ENCODE measurements at places on chromosomes 11 and 22.

- no peak for DNase-seq
Observed at GRCh38 chr11:232783-233565, 3.2 kb downstream of the SIRT3 start.

DNA sequence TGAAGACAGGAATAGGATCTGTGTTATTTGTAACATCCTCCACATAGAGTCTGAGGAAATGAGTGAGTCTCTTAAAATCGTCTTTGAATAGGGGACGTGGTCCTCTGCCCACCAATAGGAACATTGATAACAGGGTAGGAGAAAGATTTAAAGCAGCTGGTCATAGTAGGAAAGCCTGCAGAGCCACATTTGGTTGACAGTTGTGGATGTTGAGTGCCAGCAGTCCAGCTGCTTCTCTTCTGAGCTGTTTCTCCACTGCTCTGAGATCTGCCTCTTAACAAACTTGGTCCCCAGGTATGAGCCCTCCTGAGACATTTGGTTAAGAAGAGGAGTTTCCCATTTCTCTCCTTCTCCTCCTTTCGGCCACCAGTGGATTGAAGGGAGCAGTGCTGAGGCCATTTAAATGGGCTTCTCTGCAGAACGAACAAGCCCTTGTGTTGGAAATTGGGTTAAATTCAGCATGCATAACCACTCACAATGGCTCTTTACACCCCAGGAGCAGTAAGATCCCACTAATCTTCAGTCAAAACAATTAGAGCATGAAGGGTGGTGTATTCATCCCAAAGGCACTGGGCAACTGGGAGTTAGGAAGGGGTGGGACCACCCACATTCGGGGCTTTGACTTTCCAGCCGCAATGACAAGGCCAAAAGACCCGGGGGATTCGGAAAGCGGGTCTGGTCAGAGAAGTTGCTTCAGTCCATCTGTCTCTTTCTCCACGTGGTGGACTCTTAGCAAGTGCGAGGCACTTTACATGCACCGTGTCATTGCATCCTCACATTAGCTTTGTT is 32.3 kb downstream of the MIAT start:
- DNase-seq: no peak

DNA sequence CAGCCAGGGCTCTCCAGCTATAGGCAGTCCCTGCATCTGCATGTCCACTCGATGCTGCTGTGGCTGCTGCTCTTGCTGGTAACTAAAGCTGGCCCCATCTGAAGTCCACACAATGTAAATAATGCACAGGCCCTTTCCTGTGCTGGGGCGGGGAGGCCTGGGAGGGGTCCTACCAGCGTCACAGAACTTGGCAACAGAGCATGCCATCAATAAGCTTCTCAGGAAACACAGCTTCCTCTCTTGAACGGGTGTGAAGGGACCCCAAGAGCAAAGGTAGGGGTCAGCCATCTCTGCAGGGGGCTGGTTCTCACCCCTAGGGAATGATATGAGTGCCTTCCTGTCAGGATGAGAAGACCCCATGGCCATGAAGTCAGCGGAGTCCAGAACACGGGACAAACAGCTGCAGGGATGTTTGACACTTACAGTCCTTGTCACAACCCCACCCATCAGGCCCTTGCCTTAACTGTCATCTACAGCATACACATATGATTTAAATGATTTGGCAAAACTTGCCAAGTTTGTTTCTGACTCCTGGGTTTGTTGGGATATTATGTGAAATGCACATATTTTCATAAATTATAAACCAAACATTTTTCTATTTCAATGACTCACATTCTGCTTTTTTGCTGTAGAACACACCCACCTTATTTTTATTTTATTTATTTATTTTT is 39.1 kb upstream of the LYVE1 start:
- DNase-seq: no peak

GRCh38 chr11:123822599-123822998 is 16.4 kb upstream of the OR6M1 start:
- no peak for DNase-seq

DNA sequence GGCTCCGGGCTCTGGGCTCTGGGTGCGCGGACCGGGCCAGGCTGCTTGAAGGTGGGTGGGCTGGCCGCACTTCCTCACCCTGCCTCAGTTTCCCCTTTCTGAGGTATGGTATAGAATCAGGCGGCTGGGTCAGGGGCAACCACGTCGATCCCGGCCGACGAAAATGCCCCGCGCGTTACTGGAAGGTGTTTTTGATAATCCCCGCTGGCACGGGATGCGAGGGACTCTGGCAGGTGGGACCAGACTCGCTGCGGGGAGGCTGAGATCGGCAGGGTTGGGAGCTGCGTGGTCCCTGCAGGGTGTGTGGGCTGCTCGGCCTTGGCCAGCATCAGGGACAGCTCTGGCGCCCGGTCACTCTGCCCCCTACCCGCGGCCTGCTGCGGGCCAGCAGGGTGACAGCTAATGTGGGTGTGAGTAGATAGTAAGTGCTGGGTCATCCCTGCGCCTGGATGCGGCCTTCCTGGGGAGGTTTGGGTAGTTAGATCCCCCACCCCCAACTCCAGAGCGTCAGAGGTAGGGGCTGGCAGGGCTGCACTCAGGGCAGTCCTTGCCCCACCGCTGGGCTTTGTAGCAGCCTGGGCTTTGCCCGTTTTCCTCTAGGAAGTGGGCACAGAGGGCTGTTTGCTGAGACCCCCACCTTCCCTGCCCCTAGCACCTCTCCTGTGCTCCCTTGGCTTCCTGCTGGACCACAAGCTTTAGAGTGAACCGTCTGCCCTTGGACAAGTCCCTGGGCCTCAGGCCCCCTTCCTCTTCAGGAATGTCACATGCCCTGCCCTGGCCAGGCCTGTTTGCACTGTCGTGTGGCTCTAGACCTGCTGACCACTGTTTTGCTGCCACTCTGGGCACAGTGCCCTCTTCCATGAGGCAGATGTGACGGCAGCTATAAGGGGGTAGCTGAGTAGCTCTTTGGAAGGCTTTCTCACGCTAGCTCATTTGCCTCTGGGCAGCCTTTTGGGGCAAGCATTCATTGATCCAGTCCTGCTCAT is 579 bp downstream of the TANGO2 start:
- peak; percentile 38 for DNase-seq

DNA sequence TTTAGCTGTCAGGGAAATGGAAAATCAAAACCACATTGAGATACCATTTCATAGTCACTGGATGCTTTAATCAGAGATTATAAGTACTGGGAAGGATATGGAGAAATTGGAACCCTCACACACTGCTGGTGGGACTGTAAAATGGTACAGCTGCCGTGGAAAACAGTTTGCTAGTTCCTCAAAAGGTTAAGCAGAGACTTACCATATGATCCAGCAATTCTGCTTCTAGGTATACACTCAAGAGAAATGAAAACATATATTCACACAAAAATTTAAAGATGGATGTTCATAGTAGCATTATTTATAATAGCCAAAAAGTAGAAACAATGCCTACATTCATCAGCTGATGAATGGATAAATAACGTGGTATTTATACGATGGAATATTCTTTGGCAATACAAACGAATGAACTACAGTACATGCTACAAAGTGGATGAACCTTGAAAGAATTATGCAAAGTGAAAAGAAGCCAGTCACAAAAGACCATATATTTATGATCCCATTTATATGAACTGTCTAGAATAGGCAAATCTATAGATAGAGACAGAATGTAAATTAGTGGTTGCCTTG is 23.0 kb downstream of the RNF121 start:
- no peak for DNase-seq

DNA sequence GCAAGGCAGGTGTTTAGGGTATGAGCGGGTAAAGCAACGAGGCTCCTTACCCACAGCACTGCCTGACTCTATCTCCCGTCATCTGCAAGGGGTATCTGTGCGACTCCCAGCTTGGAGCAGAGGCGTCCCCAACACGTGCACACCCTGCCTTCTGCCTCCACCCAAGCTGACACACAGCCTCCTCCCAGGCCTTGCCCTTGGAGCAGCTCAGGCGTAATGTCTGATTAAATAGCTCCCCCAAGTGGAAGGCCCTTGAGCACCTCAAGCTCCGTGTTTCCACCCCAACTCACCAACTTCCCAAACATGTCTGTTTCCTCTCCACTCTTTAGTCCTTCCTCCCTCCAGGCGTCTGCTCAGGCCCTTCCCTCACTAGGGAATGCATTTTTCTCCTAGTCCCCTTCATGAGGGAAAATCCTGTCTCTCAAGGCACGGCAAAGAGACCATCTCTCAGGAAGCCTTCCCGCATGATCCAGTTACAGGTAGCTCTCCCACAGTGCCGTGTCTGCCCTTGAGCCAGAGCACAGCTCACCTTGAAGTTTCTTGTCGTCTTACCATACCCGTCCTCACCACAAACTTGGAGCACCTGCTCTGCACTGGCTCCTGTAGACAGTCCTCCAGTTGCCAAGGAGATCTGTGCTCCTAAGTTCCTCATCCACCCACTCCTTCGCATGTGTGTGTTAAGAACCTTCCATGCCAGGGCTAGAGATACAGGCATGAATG is 15.8 kb downstream of the CYB5R2 start:
- no peak for DNase-seq

DNA sequence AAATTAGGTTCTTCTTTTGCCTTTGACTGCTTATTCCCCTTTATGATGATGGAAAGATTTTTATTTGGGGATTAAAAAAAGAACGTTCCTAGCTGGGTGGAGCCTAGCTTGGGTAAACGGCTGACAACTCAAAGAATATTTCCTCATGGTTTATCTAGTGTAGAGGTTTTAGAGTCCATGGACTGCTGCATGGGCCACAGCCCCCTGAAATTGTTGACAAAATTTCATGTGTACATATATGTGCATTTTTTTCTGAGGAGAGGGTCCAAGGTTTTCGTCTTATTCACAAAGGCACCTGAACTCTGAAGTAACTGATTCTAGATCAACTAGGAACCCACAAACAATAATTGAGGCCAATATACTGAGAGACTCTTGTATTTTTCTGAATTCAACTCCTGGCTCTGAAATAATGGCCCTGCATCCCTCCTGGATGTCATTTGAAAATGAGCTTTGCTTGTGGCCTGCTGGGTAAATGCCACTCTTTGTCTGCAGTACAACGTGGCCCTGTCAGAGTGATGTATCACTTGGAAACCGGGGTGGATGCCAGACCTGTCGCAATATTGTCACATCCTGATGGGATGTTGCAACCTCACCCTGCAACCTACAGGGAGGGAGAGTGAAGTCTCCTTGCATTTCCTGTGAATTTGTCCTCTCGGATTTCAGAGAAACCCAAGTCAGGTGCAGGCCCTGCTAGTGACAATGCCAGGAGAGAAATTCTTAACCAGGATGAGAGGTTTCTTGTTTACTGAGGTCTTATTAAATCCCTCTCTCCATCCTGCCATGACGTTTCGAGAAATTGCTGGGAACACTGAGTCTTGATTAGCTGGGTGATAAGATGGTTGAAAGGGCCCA is 33.8 kb downstream of the EHF start:
- no peak for DNase-seq

- no peak for DNase-seq
Observed at GRCh38 chr11:60710482-60710881, 11.1 kb downstream of the MS4A8 start.

DNA sequence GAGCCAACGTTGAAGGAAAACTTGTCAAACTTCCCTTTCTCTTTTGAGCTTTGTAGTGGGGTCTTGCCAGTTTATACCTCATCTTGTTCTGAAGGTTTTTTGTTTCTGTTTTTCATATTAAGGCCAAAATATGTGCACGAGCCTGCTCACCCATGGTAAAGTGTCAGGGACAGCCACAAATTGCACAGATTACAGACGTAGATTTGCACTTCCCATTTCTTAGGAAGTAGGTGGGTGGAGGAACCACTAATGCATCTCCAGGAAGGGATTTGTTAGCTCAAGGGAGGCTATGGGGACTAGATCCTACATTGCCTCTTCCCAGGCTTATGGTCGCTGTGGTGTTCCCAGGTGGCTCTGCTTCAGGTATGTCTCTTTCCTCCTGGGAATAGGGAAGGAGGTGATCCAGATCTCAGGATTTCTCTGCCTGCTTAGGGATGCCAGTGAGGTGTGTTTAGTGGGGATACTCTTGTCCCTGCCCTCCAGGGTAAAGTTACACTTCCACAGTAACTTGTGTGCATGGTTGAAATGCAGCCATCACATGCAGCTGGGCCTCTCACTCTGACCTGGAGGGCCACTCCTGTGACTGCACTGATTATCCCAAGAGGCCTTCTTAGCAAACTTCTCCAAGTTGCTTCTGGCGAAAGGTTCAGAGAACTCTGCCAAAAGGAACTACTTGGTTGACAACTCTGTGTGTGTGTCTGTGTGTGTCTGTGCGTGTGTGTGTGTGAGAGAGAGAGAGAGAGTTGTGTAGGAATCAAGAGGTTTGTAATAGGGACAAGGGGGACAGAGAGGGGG is 9.8 kb downstream of the PPFIBP2 start:
- DNase-seq: no peak

DNA sequence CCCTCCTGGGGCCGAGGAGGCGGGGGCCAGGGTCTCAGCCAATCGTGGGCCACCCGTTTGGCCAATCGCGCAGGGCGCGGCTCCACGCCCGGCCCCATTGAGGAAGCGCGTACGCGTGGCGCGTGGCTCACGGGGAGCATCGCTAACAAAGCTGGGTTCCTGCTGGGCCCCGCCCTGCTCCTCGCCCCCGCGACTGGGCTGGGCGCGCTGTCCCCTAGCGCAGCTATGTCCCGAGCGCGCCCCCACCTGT is 614 bp upstream of the ASCL2 start:
- DNase-seq: peak; percentile 57

DNA sequence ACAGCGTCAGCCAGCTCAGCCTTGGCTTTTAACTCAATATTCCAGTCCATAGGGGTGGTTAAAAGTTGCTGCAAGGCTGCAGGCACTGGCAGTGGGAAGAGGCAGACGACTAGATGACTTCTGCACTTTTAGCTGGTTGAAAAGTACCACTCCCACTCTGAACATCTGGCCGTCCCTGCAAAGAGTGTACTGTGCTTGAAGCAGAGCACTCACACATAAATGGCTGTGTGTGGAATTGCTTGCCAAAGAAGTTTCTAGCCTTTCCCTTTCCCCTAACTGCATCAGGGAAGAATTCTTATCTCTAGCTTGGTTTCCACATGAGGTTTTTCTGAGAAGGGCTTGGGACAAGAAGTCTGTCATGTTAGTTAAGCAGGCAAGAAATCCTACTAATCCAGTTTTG is 5.1 kb upstream of the PHLDB1 start:
- DNase-seq: no peak

DNA sequence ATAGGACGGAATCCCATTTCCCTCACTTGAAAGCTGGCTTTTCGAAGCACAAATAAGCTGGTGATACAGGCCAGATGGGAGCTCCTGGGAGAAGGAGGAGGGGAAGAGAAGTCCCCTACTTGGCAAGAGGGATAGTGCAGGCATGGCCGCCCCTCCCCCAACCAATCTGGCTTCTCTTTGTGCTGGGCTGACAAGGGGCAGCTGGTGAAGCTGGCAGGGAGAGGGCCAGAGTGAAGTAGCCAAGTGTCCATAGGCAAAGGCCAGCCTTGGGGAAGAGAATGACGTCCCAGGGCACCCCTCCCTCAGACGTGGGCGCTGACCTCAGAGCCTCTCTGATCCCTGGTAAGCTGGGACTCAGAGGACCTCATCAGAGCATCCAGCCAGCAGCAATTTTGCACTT is 78.7 kb upstream of the GRAMD1B start:
- no peak for DNase-seq

GRCh38 chr11:1234054-1234720 is 11.3 kb downstream of the MUC5B start:
- no peak for DNase-seq

DNA sequence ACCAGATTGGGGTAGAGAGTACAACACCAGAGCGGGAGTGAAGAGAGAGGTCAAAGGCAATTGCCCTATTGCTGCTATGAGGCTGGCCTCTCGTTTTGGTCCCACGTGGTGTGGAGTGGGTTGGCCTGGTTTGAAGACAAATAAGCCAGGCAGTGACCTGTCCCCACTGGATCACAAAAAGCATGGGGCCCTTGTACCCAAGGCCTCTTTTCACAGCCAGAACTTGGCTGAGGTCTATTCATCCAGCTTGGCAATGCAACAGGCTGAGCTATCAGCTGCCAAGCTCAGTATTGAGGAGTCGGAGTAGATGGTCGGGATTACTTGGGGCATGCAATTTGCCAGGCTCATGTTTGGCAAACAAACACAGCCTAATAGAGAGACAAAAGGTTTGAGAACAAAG is 19.2 kb upstream of the GALNT18 start:
- DNase-seq: no peak

All from activated T-cell treated with anti-CD3 and anti-CD28 coated beads, Interleukin-2, amount 50 U/mL, for 1 hour (primary cell).